ENCODE measurements at places on chromosomes 7 and 10.

DNA sequence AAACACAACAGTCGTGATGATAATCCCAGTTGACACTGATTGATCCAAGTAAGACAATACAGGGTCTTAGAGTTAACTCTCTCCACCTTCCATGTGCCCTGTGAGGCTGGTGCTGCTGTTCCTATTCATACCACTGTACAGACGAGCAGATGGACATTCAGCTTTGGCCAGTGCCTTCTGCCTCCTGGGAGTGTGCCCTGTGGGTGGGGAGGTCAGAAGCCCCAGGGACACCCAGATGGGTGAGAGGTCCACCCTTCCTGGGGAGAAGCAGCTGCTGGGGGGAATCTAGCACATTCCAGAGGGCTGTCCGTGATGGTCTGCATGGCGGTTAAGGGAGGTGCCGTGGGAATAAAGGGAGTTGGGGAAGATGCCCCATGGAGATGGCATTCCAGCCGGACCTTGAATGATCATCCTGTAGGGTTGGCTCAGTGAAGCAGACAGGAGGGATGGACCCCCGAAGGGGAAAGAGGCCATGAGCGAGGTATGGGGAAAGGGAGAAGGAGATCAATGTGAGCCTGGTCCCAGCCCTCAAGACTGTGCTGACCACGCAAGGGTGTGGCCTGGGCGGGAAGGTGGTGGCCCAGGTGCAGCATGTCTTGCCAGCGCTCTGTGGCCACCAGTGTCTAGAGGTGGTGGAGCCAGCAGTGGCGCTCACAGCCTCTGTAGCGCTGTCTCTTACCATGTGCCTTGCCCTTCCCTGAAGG is 74.0 kb downstream of the ADCY1 start:
- DNase-seq: no peak

GRCh38 chr7:55181762-55182161 is 162.9 kb downstream of the EGFR start:
- no peak for DNase-seq

DNA sequence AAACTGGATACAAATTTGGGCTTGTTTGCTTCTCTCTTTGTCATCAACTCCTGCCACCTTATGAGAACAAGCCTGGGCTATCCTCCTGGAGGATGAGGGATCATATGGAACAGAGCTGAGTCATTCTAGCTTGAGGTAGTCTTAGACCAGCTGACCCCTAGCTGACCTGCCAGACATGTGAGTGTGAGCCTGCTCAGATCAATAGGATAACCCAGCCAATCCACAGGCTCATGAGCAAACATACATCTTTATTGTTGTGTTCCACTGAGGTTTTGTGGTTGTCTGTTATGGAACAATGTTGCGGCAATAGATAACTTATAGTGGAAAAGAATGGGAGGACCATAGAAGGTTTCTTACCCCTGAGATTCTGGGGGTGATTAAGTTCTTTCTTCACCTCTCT is 54.5 kb upstream of the FAM180A start:
- DNase-seq: no peak

DNA sequence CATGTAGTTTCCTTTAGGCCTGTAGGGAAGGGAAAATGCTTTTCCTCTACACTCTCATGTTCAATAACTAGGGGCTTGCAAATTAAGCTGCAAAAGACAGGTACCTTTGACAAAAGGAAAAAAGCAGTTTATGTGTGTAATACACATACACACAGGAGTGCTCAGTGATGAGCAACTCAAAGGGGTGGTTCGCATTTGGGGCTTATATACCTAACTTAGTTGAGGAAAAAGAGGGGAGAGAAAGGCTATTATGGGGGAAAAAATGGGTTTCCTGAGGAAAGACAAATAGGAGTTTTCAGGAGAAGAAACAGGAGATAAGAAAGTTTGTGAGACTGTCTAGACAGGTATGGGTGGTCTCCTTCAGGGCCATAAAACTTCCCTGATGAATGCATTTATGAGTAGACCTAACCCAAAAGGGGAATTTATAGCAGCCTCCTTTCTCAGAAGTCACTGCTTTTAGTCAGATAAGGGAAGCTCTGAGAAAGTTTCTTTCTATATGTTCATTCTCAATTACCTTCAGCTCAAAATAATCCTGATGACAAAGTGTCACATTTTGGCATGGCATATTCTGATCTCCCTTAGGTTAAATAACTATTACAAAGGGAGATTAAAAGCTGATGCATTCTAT is 55.2 kb upstream of the EZH2 start:
- no peak for DNase-seq

- DNase-seq: peak; percentile 97
Measured at GRCh38 chr10:117477961-117478670, 64.4 kb upstream of the EMX2 start.

GRCh38 chr7:55081472-55082227 is 62.8 kb downstream of the EGFR start:
- no peak for DNase-seq

DNA sequence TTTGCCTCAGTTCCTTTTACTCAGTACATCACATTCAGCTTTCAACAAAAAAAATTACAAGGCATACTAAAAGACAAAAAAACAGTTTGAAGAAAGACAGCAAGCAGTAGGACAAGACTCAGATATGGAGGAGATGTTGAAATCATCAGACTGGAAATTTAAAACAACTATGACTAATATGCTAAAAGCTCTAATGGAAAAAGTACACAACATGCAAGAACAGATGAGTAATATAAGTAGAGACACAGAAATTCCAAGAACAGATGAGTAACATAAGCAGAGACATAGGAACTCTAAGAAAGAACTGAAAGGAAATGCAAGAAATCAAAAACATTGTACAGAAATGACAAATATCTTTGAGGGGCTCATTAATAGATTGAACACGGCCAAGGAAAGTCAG is 402.6 kb downstream of the NEBL start:
- DNase-seq: no peak

GRCh38 chr10:3040069-3040468 is 27.3 kb upstream of the PFKP start:
- no peak for DNase-seq

DNA sequence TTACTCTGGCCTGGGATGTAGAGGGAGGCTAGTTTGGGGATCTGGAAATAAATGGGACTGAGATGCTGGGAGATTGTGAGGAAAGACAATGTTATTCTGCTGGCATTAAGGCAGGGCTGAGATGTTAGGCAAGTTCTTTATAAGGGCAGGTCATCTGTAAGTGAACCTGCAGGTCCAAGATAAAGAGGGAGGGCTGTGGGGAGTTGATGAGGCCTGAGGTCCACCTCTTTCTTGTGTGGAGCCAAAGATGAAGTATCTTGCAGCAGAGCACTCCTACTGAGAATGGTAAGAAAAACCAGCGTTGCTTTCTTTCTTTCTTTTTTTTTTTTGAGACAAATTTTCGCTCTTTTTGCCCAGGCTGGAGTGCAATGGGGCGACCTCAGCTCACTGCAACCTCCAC is 19.1 kb downstream of the CYCS start:
- no peak for DNase-seq

GRCh38 chr7:82714883-82715282 is 271.3 kb upstream of the CACNA2D1 start:
- no peak for DNase-seq

DNA sequence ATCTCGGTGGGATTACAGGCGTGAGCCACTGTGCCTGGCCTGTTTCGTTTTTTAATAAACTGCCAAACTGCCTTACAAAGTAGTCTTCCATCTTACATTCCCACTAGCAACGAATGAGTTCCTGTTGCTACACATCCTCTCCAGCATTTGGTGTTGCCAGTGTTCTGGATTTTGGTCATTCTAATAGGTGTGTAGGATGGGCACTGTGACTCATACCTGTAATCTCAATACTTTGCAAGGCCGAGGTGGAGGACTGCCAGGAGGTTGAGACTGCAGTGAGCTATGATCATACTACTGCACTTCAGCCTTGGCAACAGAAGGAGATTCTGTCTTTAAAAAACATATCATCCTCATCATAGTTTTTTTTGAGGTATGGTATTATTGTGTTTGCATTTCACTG is 21.4 kb upstream of the RSBN1L start:
- DNase-seq: no peak

GRCh38 chr7:29019896-29020295 is 61.8 kb upstream of the TRIL start:
- no peak for DNase-seq

- peak; percentile 7 for DNase-seq
Measured at GRCh38 chr7:19442016-19442785, 266.6 kb downstream of the POLR1F start.

DNA sequence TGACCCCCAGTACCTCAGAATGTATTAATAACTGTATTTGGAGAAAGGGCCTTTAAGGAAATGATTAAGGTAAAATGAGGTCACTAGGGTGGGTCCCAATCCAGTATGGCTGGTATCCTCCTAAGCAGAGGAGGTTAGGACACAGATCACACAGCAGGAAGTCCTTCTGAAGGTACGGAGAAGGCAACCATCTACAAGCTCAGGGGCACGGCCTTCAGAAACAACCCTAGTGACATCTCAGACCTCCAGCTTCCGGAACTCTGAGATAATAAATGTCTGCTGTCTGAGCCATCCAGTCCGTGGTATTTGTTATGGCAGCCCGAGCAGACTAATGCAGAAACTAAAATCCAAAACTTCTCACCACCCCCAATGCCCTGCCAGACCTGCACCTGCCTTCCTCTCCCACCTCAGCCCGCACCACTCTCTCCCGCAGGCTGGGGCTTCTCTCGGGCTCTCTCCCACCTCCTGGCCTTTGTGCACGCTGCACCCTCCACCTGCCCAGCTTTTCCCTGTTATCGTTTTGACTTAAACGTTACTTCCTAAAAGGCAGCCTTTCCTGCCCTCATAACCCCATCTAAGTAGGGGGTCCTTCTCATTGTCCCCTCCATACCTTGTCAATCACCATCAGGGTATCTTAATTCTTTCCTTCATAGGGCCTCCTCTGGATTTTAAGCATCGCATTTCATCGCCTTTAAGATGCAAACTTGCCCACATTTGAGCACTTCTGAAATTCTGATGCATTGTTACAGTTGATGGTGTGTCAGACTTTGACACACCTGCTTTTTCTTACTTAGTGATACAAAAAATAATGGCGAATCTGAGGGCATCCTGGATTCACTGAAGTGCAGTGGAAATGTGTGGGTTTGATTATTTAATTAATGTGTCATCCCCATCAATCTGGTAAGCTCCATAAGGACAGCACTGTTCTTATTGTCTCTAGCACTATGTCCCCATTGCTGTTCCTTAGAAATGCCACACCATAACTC is 32.2 kb upstream of the AQP1 start:
- no peak for DNase-seq

DNA sequence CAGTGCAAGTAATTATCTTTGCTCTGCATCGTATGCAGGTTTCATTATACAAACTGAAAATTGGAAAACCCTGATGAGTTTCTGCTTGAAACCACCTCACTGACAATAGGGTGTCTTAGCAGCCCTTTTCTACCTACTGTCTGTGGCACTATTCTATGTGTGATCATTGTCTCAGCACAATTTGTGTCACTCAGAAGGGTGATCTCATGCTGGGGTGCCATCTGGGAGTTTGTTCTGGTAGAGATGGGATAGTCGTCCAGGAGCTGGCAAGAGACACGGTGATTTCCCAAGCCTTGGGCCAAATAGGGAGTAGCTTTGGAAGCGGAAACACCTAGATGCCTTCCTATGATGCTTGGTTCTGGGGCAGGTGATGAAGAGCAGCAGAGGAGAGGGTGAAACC is 186.3 kb downstream of the FRMD4A start:
- no peak for DNase-seq

DNA sequence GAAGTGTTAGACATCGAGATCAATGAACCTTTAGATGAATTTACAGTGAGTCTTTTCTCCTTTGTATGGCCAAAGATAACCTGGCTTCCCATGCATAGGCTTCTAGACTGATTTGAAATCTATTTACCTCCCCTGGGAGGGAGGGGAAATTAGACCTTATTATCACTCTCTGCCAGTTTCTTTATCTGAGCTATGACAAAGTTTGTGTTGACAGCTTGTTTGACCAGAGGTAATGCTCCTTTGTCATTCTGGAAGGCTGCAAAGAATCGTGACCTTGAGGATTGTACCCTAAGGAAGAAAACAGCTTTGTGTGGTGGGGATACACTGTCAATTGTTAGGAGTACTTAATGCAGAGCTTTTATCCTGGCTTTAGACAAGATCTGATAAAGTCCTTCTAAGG is 36.4 kb downstream of the RBM33 start:
- DNase-seq: no peak

DNA sequence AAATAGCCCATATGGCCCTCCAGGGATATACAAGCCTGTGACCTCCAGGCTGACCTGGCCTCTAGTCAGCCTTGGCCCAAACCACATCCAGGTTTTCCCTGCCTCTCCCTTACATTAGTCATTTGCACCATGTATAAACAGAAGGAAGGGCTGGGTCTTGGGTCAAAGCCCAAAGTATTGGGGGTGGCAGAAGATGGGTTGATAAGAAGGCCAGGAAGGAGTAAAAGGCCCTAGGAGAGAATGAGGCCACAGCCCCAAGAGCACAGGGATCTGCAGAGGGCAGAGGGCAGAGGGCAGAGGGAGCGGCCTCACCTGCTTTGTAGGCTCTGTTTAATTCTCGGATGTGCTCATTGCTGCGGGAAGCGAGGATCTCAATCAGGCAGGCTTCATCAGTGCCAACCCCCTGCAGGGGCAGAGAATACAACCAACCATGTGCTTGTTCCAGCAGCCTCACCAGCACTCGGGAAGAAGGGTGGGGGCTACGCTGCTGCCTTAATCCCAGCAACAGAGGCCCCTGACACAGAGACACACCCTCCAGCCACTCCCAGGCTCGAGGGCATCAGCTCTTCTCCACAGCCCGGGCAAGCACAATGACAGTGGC is 31.3 kb downstream of the PLAC9 start:
- no peak for DNase-seq

DNA sequence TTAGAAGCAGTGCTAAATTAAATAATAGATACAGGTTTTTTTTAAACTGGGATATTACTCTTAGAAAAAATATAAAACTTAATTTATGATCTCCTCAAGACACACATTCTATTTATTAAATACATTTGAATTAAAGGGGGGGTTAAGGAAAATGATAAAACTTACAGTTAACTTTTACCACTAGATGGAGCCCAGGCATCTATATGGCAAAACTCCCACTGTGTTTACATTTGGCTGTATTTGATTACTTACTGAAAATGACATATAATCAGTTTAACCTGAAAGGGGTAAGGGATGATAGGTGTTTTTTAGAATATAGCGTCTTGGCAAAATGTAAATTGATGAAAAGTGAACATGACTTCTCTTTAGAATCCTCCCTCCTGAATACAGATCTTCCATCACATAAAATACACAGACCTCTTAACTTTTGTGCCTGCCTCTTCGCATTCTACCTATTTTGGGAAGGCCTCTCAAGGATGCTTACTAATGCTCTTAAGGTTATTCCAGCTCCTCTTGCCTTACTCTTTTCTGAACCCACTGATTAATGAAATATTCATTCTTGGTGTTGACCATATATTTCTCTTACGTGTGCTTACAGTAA is 235.7 kb downstream of the AGMO start:
- no peak for DNase-seq

GRCh38 chr7:155830961-155831806 is 18.9 kb upstream of the SHH start:
- DNase-seq: no peak

DNA sequence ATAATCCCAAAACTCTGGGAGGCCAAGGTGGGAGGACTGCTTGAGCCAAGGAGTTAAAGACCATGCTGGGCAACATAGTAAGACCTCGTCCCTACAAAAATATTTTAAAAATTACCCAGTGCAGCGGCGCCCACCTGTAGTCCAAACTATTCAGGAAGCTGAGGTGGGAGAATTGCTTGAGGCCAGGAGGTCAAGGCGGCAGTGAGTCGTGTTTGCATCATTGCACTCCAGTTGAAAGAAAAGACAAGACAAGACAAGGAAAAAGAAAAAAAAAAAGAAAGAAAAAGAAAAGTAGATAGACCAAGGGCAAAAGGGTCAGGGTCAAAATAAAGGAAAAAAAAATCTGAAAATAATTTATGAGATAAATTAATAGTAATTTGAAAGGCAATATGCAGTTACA is 5.8 kb downstream of the ANXA7 start:
- no peak for DNase-seq

Measured in kidney epithelial cell (primary cell).